ENCODE measurements at places on chromosomes 5 and 9.

DNA sequence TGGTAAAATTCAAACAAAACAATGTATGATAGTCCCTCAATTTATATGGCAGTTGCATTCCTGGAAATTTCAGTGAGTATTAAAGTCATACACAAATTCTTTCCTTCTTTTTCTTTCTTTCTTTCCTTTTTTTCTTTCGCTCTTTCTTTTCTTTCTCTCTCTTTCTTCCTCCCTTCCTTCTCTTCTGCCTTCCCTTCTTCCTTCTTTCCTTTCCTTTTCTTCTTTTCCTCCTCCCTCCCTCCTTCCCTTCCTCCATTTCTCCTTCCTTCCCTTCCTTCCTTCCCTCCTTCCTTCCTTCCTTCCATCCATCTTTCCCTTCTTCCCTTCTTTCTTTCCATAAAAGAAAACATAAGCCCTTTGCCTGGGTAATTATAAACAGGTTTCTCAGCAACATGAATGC lies 58.1 kb upstream of the HSPB3 start:
- DNase-seq, result no peak

DNA sequence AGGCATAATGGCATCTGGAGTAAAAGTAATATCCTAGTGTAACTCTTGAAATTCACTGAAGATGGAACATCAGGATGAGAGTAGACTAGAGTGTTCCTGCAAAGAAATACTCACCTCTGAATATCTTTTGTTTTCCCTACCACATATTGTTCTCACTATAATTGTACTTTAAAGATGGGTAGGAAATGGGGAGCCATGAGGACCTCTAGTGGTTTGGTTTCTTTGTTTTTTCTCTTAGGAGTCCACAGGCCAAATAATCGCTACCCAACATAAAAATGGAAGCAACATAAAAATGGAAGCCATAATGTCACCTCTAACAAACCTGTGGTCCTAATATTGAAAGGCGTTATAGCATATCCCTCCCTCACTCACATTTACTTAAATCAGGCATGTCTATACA lies 2375.8 kb downstream of the MAT2B start:
- DNase-seq, result no peak

DNA sequence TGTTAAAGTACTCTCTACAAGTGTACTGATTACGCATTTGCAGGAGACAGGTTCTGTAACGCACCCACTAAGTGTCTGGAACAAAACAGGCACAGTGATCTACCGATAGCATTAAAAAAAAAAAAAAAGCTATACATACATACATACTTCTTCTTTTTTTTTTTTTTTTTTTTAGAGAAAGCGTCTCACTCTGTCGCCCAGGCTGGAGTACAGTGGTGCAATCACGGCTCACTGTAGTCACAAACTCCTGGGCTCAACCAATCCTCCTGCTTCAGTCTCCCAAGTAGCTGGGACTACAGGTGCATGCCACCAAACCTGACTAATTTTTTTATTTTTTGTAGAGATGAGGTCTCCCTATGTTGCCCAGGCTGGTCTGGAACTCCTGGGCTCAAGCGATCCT lies 7.6 kb downstream of the KIF24 start:
- no peak for DNase-seq

- DNase-seq, result no peak
These were observed 10.5 kb downstream of the GPBP1 start for GRCh38 chr5:57184322-57184721.

DNA sequence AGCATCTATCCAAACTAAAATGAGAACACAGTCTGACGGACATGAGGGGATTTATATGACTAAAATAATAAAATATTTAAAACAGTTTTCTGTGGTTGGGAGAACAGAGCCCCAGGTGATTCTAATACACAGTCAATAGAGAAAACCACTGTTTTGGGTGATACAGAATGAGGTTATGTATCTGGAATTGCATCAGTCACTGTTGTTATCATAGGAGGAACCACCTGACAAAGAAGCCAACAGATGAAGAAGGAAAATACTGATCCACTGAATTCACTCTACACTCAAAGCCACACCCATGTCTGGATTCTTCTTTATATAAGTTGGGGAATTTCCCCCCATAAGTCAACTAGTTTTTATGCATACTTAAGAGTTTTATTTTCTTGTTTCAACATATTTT lies 799.0 kb downstream of the TLR4 start:
- no peak for DNase-seq

All from DMS 273 treated with DMSO at 0.1 percent for 48 hours (cell line).